ENCODE measurements at places on chromosomes 3 and 15.

GRCh38 chr3:12840591-12841148 is 695 bp downstream of the RPL32 start:
- DNase-seq: no peak

DNA sequence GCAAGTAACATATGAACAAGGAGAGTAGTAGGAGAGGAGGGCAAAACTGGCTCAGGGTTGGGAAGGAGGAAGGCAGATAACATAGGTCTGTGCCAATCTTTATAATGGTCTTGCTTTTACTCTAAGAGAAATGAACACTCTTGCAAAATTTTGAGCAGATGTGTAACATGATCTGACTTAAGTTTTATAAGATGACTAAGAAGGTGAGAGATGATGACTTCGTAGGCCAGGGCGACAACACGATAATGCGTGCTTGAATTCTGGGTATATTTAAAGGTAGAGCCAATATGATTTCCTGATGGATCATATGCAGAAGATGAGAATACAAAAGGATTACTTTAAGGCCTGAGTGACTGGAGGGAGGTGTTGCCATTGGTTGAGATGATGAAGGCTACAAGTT is 265.4 kb upstream of the KCNMB2 start:
- DNase-seq: no peak

GRCh38 chr3:178300441-178300959 is 235.7 kb upstream of the KCNMB2 start:
- no peak for DNase-seq

GRCh38 chr3:54957711-54958110 is 29.9 kb upstream of the LRTM1 start:
- DNase-seq: no peak

GRCh38 chr3:171393032-171393744 is 67.0 kb downstream of the TNIK start:
- no peak for DNase-seq

GRCh38 chr3:131386429-131387165 is 5.0 kb downstream of the NUDT16 start:
- DNase-seq: no peak

DNA sequence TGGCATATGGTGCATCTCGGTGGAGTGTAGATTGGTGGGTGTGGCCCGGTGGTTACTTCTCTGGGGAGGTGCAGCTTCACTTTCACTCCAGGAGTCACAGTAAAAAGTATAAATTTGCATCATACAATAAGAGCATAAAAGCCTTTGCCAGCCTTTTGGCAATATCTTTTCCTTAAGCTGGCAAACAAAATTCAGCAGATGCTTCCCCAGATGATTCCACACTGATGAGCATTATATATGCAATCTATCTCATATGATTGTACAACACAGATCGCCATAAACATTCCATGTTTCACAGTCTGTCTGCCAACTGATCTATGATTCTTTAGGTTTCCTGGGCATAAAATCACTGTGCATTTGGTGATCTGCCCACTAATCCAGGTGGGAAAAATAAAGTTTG is 120.2 kb upstream of the ALCAM start:
- no peak for DNase-seq

DNA sequence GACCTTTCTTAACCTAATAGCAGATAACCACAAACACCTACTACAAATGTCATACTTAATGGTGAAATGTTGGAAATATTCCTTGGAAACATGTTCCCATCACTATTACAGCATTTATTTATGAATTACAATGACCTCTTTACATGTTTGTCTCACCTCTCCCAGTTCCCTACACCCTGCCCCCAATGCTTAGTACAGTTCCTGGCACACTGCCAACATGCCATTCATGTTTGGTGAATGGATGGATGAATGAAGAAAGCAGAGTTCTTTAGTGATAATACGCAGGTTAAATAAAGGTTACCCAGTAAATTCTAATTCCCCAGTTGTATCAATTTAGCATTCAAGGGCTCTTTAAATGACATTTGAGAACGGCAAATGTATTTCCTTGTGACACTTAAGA is 259.9 kb upstream of the ATP11B start:
- no peak for DNase-seq

- no peak for DNase-seq
These were observed 30.1 kb downstream of the SCG5 start for GRCh38 chr15:32671339-32672325.

GRCh38 chr3:195147649-195148080 is 123.3 kb downstream of the XXYLT1 start:
- no peak for DNase-seq

GRCh38 chr3:123337948-123338619 is 110.8 kb downstream of the ADCY5 start:
- DNase-seq: no peak

Measured in HS-27A (cell line).